Fibroblast of skin of left quadriceps (primary cell): ENCODE measurements at places on chromosomes 12 and 14.

GRCh38 chr14:94139006-94139405 is 9.6 kb upstream of the IFI27L2 start:
- DNase-seq = no peak

- no peak for DNase-seq
These were observed 36.1 kb upstream of the LRFN5 start for GRCh38 chr14:41570415-41571155.

- DNase-seq = no peak
These were observed 76.9 kb downstream of the PPHLN1 start for GRCh38 chr12:42402821-42403411.

- no peak for DNase-seq
These were observed 5.4 kb downstream of the MDM1 start for GRCh38 chr12:68326716-68327115.

- DNase-seq = no peak
These were observed 154.4 kb upstream of the PDE3A start for GRCh38 chr12:20213723-20214625.

GRCh38 chr14:51620056-51620455 is 31.7 kb upstream of the FRMD6 start:
- DNase-seq = no peak

GRCh38 chr14:97854918-97855317 is 1057.7 kb downstream of the VRK1 start:
- no peak for DNase-seq

DNA sequence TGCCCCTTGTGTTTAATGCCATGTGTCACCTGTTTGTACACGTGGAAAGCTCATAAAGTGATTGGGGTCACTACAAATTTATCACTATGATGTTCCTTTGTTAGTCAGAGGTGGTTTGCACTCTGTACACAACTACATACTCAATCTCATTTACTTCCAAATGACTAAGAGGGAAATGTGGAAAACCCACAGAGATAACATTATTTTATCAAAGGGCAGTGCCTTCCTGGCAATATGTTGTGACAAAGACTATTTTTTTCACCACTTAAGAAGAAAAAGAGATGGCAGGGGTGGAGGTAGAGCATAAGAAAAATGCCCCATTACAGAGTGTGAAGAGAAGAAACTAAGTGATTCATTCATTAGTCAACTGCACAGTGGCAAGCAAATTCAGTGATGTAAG is 1064.1 kb upstream of the FLRT2 start:
- no peak for DNase-seq

DNA sequence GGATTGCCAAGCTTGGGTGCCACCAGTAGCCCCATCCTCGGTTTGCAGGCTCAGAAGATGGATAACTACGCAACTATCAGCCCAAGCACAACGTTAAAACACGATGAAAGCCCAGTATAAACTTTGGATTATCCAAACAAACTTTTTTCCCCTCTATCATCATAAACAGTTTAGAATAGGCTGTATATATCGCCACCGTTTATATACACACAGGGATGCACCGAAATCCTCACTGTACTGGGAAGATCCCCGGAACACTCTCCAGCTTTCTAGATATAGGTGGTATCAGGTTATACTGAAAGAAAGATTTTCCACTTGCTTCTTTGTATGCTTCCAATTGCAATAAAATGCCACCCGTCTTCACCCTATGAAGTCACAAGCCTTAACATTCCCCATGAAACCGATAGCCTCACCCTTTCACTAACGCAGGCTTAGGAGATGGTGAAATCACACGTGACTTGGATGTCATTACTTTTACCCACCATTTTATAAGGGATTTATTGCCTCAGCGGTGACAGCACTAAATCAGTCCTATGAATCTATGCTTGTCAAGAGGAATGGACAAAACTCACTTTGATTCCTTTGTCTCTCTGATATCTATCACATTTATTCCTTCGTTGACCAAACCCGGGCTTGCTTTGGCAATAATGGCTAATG is 207.6 kb upstream of the FOXN3 start:
- DNase-seq = no peak

DNA sequence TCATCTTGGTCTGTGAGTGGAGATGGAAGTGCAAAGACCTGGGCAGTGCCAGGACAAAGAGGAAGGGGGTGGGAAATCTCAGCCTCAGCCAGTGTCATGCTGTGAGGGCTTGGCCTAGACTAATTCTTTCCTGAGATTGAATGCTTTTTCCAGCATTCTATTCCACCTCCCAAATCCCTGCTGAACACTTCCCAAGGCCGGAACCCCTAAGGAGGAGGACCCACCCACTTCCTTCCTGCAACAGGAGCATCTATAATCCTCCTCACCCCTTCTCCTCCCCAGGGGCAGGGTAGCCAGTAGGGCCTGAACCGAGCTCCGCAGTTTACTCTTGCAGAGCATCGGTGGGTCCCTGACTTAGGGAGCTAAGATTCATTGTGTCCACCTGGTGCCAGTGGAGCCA is 3.2 kb downstream of the PLEKHD1 start:
- DNase-seq = no peak

DNA sequence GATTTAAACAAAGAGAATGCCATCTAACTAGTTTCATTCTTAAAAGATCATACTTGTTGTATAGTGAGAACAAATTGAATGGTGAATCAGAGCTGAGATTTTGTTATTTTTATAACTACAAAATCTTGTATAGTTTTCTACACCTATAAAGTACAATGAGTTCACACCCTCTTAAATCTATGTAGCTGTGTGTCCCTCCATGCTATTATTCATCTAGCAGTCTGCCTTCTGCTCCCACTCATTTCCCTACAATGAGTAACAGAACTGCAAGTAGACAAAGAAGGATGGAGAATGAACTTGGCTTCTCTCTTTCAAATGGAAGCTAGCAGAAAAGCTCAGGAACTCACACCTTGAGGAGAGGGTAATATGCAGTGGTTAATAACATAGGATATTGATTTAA is 7.1 kb downstream of the IFNG-AS1 start:
- no peak for DNase-seq

- DNase-seq = no peak
These were observed 12.5 kb downstream of the PAWR start for GRCh38 chr12:79678306-79678705.
